ENCODE measurements at places on chromosomes 4 and X.
A peak's percentile ranks its signal among the peaks of the same experiment; 100 is the strongest.

GRCh38 chrX:29788991-29789699 is 426.2 kb upstream of the MAGEB2 start:
- no peak for DNase-seq

DNA sequence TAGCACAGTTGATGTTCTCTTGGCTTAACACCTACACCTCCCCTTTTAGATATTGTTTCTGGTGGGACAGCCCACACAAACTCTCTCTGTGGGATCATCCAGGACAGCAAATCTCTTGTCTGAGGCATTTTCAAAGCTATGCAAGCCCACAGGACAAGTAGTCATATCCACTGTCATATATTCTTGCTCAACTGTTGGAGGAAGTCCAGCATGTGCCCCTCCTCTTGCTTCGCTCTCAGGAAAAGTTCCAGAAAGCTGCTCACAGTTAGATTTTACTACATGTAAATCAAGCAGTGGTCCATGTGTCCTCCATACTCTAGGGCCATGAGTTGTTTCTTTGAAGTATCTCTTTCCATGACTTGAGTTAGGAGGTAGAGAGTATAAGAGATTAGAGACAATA is 260.7 kb downstream of the INPP4B start:
- DNase-seq, result no peak

DNA sequence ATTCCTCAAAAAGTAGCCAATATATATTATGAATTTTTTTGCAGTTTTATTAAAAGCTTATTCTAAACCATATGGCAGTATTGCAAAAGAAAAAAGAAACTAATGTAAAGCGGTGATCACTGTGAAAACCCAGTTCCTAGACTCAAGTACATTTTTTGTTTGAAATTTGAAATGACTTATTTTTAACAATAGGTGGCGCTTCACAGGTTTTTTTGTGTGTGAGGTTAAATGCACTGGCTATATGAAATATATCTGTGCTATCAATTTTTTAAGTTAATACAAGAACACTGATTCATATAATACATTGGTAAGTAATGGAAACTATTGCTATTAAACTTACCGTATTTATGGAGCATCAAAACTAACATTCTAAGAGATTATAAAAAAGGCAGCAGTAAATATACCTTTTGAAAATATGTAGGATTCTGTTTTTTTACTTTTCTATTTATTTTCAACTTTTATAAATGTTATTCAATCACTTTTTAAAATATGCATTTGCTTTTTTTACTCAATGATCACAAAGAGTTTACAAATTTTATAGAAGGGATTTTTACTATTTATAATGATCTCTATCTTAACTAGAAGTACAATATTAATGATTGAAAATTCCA is 5.6 kb upstream of the SPRY1 start:
- no peak for DNase-seq

DNA sequence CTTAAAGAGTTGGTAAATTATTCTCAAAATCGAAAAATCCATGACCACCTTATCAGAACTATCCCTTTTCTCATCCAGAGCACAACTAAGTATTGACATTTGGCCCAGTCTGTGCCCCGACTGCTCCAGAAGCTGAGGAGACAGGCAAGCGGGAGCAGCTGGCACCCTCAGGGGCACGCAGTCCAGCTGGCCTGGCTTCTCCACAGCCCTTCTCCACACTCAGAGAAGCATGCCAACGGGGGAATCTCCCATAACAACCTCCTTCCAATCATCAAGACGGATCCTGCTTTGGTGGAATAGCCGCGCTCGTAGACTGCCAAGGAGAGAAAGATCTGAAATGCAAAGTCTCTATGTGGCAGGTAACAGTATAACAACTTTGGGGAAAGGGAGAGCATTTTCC is 85.4 kb downstream of the AFAP1 start:
- DNase-seq, result no peak

- DNase-seq, result no peak
Observed at GRCh38 chr4:72077346-72077745, 45.5 kb downstream of the NPFFR2 start.

- no peak for DNase-seq
Observed at GRCh38 chr4:181213551-181213950, 1029.7 kb upstream of the TENM3 start.

DNA sequence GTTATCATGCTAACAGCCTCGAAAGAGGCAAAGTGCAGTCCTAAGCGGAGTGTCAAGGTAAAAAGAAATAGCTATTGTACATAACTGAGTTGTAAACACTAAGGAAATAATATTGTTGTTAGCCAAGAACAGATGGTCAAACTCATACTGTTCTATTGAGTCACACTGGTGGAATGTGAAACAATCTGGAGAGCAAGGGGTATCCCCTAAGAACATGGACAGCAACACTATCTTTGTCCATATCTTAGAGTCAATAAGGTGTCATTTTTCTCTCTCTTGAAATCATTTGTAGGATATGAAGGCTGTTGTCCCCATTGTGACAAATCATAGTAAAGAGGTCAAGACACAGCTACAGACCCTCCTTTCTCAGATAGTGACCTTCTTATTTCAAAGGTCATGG is 4.5 kb upstream of the PDGFC start:
- no peak for DNase-seq

- DNase-seq, result no peak
Observed at GRCh38 chr4:16129336-16129735, 45.5 kb upstream of the PROM1 start.

GRCh38 chrX:39336671-39337311 is 535.5 kb downstream of the MID1IP1 start:
- no peak for DNase-seq

DNA sequence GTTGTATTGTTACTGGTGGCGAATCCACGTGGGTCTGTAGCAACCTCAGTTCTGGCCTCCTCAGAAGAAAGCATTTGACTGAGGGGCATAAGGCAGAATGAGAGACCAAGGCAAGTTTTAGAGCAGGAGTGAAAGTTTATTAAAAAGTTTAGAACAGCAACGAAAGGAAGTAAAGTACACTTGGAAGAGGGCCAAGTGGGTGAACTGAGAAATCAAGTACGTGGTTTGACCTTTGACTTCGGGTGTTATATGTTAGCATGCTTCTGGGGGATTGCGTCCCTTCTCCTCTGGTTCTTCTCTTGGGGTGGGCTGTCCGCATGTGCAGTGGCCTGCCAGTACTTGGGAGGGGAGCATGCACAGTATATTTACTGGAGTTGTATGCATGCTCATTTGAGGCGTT is 232.7 kb upstream of the GATB start:
- no peak for DNase-seq

- DNase-seq, result no peak
Observed at GRCh38 chrX:24380262-24381187, 20.1 kb downstream of the SUPT20HL1 start.

- DNase-seq, result no peak
Observed at GRCh38 chr4:188232428-188232827, 93.2 kb downstream of the TRIML1 start.

- DNase-seq, result peak; percentile 5
Observed at GRCh38 chr4:177064729-177065394, 244.8 kb upstream of the NEIL3 start.

- DNase-seq, result peak; percentile 46
Observed at GRCh38 chrX:39652336-39652735, 445.4 kb downstream of the BCOR start.
